ENCODE measurements at places on chromosomes 3 and 15. TPM values are rescaled to one million over a fixed set of nuclear protein-coding genes. Genes with fewer than 3 reads are reported as not detected.

DNA sequence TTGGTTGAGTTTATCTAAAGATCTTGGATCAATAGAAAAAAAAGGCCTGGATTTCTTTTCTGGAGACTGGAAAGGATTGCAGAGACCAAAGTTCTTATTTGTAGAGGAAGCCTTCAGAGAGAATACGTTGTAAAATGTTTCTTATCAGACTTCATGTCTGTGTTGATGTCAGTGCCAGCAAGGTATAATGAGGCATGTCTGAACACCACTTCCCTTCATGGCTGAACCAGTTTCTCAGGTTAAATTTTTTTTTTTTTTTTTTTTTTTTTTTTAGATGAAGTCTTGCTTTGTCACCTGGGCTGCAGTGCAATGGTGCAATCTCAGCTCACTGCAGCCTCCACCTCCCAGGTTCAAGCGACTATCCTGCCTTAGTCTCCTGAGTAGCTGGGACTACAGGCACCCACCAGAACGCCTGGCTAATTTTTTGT, 17.8 kb upstream of the ZNF774 start:
- H3K27me3 ChIP-seq = no peaks in the 10 kb centered on the region
- H3K27ac ChIP-seq = no peak overlapping the region
- no peak for DNase-seq
- peaks cover 12% of the 10 kb centered on the region for H3K4me1 ChIP-seq
- no peak overlapping the region for H3K4me3 ChIP-seq
- H3K36me3 ChIP-seq = no peaks in the 10 kb centered on the region

Gene GOLGA8T
- total RNA-seq = not detected

- no peak overlapping the region for H3K27ac ChIP-seq
- no peaks in the 10 kb centered on the region for H3K27me3 ChIP-seq
- no peak for DNase-seq
- no peaks in the 10 kb centered on the region for H3K36me3 ChIP-seq
- no peaks in the 10 kb centered on the region for H3K4me1 ChIP-seq
- H3K4me3 ChIP-seq = no peak overlapping the region
Measured at GRCh38 chr3:21938267-21938681, 187.3 kb upstream of the ZNF385D start.

Gene PIF1
- total RNA-seq = 1.4 TPM

Gene HDAC11
- total RNA-seq = 18.2 TPM

Gene SPESP1
- total RNA-seq = 2.0 TPM

- H3K27me3 ChIP-seq = no peaks in the 10 kb centered on the region
- peaks cover 4% of the 10 kb centered on the region for H3K36me3 ChIP-seq
- H3K4me3 ChIP-seq = no peak overlapping the region
- no peaks in the 10 kb centered on the region for H3K4me1 ChIP-seq
Measured at GRCh38 chr3:13509059-13509815, 29.1 kb downstream of the HDAC11 start.

- H3K36me3 ChIP-seq = peaks cover 54% of the 10 kb centered on the region
- no peak for DNase-seq
- no peak overlapping the region for H3K27ac ChIP-seq
- H3K4me1 ChIP-seq = peaks cover 21% of the 10 kb centered on the region
Measured at GRCh38 chr15:63556736-63557135, 40.5 kb upstream of the FBXL22 start.

Gene KCNH8
- 0.12 TPM for total RNA-seq

Gene NDUFAF3
- 85.6 TPM for total RNA-seq

Gene GOLGA6L4
- total RNA-seq = 1.6 TPM

DNA sequence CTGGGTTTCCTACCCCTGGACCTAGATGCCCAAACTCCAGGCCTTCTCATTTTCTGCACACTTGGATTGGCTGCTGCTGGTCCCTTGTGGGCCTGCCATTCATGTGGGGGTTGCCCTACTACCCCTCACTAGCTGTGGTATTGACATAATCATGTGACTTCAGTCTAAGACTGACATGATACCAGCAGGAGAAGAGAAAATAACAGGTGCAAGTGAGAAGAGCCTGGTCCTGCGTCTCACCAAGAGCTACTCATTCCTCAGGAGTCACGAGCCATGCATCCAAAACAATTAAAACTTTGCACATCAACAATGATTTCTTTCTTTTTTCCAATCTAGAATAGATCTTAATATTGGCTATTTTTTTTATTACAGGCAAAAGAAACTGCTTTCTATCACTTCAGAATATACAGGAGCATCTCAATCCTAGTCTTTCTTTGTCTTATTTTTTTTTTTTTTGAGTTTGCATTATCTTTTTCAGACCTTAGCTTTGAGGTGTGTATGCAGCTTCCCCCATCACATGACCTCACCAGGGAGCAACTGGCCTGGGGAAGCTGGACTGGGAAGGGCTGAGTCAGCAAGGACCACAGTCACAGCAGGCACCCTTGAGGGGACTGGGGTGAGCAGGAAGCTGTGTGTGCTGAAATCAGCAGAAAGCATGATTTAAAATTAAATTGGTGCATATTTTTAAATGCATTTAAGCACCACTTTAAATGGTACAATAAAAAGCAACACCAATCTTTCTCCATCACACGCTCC, 27.6 kb downstream of the SLC9A9 start:
- no peaks in the 10 kb centered on the region for H3K27me3 ChIP-seq
- H3K4me3 ChIP-seq = no peak overlapping the region
- H3K4me1 ChIP-seq = peaks cover 41% of the 10 kb centered on the region
- H3K27ac ChIP-seq = no peak overlapping the region
- no peak for DNase-seq

DNA sequence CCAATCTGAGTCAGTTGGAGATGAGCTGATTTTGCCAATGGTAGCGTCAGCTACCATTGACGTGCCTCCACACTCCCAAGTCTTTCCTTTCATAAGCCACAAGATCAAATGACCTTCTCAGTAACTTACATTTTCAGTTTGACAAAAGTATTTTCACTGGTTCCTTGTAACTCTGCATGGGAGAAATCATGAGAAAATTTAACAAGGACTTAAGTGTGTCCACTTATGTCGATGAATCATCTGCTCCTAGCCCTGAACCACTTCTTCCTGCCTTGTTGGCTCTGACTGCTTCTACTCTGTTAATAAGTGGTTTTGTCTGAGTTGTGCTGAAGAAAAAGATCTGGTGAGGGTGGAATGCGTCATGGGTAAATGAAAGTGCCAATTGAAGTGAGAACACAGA, 101.2 kb downstream of the NFKBIZ start:
- peak overlapping the region; percentile 20 for H3K27ac ChIP-seq
- no peaks in the 10 kb centered on the region for H3K36me3 ChIP-seq
- H3K27me3 ChIP-seq = no peaks in the 10 kb centered on the region
- DNase-seq = no peak
- H3K4me3 ChIP-seq = no peak overlapping the region

- H3K4me3 ChIP-seq = no peak overlapping the region
- no peaks in the 10 kb centered on the region for H3K4me1 ChIP-seq
- H3K36me3 ChIP-seq = no peaks in the 10 kb centered on the region
- DNase-seq = no peak
- H3K27me3 ChIP-seq = no peaks in the 10 kb centered on the region
- H3K27ac ChIP-seq = no peak overlapping the region
Measured at GRCh38 chr15:53453253-53454105, 306.0 kb downstream of the WDR72 start.

- no peaks in the 10 kb centered on the region for H3K36me3 ChIP-seq
- no peak overlapping the region for H3K4me3 ChIP-seq
- no peaks in the 10 kb centered on the region for H3K27me3 ChIP-seq
- no peaks in the 10 kb centered on the region for H3K4me1 ChIP-seq
- DNase-seq = no peak
- H3K27ac ChIP-seq = no peak overlapping the region
Measured at GRCh38 chr3:16770021-16770420, 114.7 kb upstream of the PLCL2 start.

Gene SLC22A13
- 0.32 TPM for total RNA-seq

- H3K27ac ChIP-seq = peak overlapping the region; percentile 40
- peaks cover 15% of the 10 kb centered on the region for H3K36me3 ChIP-seq
- no peak for DNase-seq
- H3K27me3 ChIP-seq = no peaks in the 10 kb centered on the region
Measured at GRCh38 chr3:63976161-63976871, 47.0 kb downstream of the PSMD6 start.

Gene TICRR
- total RNA-seq = 0.32 TPM

GRCh38 chr3:170528726-170529125, 57.1 kb downstream of the SLC7A14 start:
- DNase-seq = no peak
- H3K27ac ChIP-seq = no peak overlapping the region
- H3K4me3 ChIP-seq = no peak overlapping the region

Gene TGM4
- total RNA-seq = not detected

Gene TSEN2
- total RNA-seq = 23.6 TPM

DNA sequence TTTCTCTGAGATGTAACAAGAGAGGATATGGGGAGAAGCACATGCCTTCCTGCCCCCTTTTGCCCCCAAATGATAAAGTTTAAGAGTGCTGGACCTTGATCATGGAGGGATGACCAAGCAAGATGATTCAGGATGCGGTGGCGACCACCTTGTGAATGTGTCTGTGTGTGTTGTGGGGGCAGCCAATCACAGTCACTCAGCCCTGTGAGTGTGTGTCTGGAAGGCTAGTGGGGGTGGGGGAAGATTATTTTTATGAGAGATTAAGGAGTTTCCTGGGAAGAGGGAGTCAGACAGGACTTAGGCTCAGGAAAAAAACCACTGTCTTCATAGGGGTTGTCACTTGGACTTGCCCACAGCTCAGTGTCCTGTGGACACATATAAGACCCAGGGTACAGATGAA, 57.8 kb upstream of the KY start:
- no peak overlapping the region for H3K27ac ChIP-seq
- DNase-seq = no peak
- no peaks in the 10 kb centered on the region for H3K36me3 ChIP-seq
- H3K27me3 ChIP-seq = no peaks in the 10 kb centered on the region
- no peak overlapping the region for H3K4me3 ChIP-seq

- no peaks in the 10 kb centered on the region for H3K36me3 ChIP-seq
- no peak overlapping the region for H3K4me3 ChIP-seq
- H3K27me3 ChIP-seq = no peaks in the 10 kb centered on the region
- no peak for DNase-seq
- H3K27ac ChIP-seq = no peak overlapping the region
Measured at GRCh38 chr3:192834428-192834827, 83.2 kb downstream of the MB21D2 start.

Gene TBC1D21
- total RNA-seq = not detected

DNA sequence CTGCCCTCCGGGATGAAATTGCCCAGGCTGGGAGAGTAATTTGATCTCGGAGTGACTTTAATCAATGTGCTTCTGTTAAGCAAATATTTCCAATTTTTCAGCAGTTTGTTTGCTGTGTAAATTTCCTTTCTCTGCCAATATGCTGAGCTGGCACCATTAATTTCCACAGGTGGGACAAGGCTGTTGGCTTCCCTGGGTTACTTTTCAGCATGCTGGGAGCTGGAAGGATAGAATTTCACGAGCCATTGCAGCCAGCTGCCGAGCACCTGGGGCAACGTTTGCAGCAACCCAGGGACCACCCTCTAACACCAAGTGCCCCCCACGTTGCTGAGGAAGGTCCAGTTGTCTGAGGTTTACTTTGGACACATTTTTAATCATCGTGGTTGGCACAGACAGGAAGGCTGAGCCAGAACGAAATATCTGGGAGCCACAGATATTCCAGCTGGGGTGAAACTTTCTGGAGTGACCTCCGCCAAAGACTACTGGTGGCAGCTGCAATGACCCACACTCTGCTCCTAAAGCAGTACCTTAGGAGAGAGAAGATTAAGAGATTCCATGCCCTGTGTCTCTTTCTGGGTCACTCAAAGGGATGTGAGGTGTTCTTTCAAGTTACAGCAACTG, 293.3 kb upstream of the RGMA start:
- no peak overlapping the region for H3K27ac ChIP-seq
- H3K4me3 ChIP-seq = no peak overlapping the region
- H3K36me3 ChIP-seq = no peaks in the 10 kb centered on the region
- DNase-seq = no peak
- H3K27me3 ChIP-seq = no peaks in the 10 kb centered on the region

GRCh38 chr3:135895106-135895733, 70.3 kb upstream of the PPP2R3A start:
- no peaks in the 10 kb centered on the region for H3K27me3 ChIP-seq
- DNase-seq = peak; percentile 74
- no peak overlapping the region for H3K4me3 ChIP-seq
- H3K4me1 ChIP-seq = no peaks in the 10 kb centered on the region
- no peaks in the 10 kb centered on the region for H3K36me3 ChIP-seq

GRCh38 chr15:22944651-22945050, 35.5 kb downstream of the CYFIP1 start:
- peaks cover 21% of the 10 kb centered on the region for H3K4me1 ChIP-seq
- H3K27me3 ChIP-seq = no peaks in the 10 kb centered on the region
- DNase-seq = no peak
- H3K27ac ChIP-seq = no peak overlapping the region
- H3K36me3 ChIP-seq = peaks cover 71% of the 10 kb centered on the region
- no peak overlapping the region for H3K4me3 ChIP-seq

Gene MCF2L2
- 0.62 TPM for total RNA-seq

Data from lower lobe of right lung (tissue), 2 donors.